Stimulated activated CD4-positive, alpha-beta T cell treated with anti-CD3 and anti-CD28 coated beads, Interleukin-1b, Interleukin-23, amount 100 ng/mL, for 4 hours (primary cell): ENCODE measurements at places on chromosomes 13 and 19.
A peak's percentile ranks its signal among the peaks of the same experiment; 100 is the strongest.

DNA sequence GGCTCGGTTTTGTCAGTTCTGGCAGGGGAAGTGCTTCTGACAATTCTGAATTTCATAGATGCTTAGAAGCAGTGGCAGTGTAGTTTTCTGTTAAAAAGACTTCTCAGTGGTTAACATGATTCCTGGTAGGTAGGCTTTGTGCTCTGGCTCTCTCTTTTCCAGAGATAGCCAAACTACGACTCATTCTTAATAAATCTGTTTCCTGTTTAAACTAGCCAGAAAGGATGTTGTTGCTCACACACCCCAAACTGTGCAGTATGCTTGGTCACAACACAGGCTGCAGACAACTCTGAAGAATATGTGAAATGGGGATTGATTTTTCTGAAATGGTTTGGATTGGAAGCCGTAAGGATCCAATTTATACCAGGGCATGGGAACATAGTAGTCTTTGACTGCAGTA, 711.5 kb downstream of the PCDH17 start:
- no peak for DNase-seq

GRCh38 chr13:51034906-51035305, 76.2 kb downstream of the C13orf42 start:
- no peak for DNase-seq

DNA sequence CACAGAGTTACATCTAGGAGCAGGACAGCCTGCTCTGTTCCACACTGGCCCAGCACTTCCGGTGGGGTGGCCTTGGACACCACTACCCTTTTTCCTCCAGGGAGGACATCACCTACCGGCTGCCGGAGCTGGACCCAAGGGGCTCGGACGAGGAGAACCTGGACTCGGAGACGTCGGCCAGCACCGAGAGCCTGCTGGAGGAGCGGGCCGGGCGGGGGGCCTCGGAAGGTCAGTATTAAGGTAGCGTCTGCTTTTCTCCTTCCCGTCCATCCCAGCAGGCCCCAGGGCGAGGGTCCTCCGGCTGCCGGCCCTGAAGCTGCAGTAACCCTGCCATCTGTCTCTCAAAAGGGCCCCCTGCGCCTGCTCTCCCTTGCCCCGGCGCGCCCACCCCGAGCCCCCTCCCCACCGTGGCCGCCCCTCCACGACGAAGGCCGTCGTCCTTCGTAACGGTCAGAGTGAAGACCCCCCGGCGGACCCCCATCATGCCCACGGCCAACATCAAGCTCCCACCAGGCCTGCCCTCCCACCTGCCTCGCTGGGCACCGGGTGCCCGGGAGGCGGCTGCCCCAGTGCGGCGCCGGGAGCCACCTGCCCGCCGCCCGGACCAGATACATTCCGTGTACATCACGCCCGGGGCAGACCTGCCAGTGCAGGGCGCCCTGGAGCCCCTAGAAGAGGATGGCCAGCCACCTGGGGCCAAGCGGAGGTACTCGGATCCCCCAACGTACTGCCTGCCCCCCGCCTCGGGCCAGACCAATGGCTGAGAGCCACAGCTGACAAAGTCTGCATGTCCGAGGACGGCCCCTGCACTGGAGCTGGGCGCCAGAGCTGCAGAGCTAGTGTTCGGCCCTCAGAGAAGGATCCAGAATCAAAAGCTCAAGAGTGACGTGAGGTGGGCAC, 3.4 kb upstream of the USE1 start:
- DNase-seq: no peak

- no peak for DNase-seq
Measured at GRCh38 chr13:45219123-45219891, 18.5 kb upstream of the KCTD4 start.

DNA sequence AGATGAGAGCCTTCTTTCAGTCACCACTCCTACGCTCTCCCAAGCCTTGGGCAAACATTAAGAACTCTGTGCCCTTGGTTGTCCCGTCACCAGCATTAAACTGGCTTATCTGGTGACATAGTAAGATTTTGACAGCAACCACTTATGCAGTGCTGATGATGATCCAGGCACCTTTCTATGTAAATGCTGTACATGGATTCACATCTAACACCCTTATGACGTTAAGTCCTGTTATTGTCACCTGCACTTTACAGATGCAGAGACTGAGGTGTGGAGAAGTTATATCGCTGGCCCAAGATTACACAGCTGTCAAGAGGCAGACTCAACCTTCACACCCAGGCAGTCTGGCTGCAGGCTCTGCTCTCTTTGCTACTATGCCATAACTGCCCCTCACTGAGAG, 25.0 kb downstream of the RASL11A start:
- DNase-seq: no peak

DNA sequence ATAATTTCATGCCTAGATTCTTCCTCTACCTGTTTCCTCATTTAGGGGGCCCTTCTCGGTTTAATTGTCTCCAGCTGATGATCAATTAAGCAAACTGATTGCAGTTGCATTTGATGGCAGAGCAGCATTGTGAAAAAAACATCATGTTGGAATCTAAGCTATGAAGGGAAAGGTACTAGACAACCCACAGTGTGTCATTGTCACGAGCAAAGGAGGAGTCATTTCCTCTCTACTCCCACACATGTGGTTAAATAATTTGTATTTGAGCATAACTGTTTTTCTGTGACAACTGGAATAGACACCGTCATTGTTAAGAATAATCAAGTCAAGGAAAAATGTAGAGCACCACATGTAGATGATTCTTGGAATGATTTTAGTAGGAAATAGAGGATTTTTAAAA, 240.3 kb downstream of the DCT start:
- peak; percentile 8 for DNase-seq

- DNase-seq: peak; percentile 96
Measured at GRCh38 chr19:16197622-16198369, at the start of gene AP1M1. TSS of gene AP1M1 (plus strand) at chr19:16197911. CDS start at chr19:16198027, 116 bp downstream.

- no peak for DNase-seq
Measured at GRCh38 chr13:33318744-33319143, 33.2 kb upstream of the STARD13 start.

DNA sequence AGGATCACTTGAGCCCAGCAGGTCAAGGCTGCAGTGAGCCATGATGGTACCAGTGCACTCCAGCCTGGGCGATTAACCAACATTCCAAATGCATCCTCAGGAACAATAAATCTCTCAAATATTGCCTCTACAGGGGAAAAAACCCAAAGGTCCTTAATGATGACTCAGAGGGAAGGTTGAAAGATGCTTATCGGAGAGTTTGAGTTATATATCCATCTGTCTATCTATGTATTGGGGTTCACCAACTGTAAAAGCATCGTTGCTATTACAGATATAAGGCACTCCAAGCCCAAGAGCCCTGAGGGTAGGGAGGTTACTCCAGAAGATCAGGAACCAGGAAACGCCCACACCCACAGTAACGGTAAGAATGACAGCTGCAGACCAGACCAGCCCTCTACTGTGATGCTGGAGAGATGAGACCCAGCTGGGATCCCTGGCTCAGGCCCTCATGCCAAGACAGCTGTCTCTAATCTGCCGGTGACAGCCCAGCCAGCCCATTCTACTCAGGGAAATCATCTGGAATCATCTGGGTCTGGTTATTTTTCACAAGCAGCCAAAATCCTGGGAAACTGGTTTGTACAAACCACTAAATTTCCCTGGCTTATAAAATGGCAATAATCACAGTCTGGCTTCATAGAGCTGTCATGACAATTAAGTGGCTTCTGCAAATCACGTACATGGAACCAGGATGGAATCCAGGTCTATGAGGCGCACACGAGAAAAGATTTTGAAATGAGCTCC, 23.8 kb downstream of the TEX101 start:
- no peak for DNase-seq

DNA sequence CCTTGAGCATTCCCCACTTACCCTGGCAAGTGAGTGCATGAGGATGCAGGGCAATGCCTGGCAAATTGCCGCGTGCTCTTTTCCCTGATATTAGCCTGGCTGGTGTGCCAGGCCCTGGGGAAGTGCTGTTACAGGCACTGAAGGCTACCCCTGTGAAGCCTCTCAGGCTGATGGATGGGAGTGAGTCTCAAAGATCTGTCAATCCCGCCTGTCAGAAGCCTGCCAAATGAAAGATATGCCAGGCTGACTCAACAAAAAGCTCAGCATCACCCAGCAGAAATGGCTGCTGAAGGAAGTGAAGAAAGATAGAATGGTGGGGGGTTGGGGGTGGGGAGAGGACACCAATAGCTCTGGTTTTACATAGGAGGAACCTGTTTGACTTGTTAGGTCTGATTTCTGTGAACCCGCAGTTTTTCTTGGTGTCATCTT, 112.1 kb downstream of the LACC1 start:
- no peak for DNase-seq

GRCh38 chr13:108120856-108121255, 94.5 kb downstream of the LIG4 start:
- DNase-seq: no peak
